ENCODE measurements at places on chromosomes 12 and 14.
A peak's percentile ranks its signal among the peaks of the same experiment; 100 is the strongest.

DNA sequence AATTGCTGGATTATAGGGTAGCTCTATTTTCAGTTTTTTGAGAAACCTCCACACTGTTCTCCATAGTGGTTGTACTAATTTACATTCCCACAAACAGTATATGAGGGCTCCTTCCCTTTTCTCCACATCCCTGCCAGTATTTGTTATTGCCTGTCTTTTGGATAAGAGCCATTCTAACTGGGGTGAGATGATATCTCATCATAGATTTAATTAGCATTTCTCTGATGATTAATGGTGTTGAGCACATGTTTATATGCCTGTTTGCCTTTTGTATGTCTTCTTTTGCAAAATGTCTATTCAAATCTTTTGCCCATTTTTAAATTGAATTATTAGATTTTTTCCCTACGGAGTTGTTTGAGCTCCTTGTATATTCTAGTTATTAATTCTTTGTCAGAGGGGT, 385.3 kb downstream of the CCER1 start:
- DNase-seq = no peak

- peak; percentile 23 for DNase-seq
These were observed 618 bp upstream of the AQP6 start for GRCh38 chr12:49972129-49972528.

DNA sequence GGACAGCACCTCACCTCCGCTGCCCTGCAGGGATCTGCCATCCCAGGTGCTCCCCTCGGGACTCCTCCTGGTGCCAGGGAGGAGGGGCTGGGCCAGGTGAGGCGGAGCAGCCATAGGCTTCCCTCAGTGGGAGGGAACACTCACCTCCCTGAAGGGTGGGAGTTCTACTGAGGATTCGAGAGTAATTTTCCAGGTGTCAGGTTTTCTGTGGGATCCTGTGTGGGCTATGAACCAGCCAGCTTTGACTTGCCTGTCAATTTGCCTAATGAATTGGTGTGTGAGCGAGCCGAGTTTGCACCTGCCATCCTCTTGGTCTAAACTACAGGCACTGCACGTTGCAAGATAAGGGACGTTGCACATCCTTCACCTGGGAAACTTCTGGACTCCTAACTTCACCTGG, 50.3 kb downstream of the NOC4L start:
- DNase-seq = no peak

DNA sequence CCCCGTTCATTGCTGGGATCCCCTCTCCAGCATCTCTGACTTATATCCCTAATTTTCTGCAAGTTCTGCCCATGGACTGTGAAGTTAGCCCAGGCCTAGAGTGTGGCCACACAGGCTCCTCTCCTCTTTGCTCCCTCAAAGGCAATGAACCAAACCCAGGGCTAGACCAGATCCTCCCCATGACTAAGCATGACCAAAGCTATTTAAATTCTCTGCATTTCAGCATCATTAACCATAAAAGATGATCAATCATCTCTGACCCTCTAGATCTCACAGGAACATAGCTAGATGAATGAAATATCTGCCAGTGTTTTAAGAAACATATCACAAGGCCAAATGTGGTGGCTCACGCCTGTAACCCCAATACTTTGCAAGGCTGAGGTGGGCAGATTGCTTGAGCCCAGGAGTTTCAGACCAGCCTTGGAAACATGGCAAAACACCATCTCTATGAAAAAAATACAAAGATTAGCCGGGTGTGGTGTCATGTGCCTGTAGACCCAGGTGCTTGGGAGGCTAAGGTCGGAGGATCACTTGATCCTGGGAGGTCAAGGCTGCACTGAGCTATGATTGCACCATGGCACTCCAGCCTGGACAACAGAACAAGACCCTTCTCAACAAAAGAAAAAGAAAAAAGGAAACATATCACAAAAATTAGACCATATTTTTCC, 2.2 kb upstream of the KRT3 start:
- DNase-seq = no peak

Data from C1 segment of cervical spinal cord (tissue), 14 donors.